ENCODE measurements at places on chromosomes 16 and 17.

GRCh38 chr16:804193-805048, 3.9 kb upstream of the GNG13 start:
- DNase-seq = no peak

DNA sequence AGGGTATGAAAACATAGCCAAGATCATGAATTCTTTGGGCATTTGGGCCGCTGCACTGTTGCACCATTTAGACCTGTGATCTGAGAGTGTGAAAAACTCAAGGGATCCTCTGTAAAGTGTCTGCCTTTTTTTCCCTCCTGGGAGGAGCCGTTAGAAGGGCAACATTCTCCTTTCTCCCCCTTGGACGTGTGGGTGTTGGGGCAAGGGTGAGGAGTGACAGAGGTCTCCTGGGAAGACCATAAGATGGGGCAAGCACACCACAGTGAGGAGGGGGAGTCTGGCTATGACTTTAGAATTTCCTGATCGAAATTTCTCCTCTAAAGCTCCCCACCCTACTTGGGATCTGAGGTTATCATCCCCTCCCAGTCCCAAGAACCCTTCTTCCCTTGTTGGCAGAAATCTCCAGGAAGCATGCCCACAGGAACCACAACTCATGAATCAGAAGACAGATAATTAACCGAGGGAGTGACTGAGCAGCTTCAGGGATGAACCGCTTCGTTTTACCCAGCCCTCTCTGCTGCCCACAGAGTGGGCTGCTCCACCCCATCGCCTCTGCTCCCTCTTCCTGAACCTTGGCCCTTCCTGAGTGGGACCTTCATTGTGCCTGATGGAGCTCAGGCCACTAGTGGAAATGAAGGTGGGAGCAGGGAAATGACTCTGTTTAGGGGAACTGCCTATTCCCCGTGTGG, 4.2 kb downstream of the ITGB3 start:
- DNase-seq = no peak

GRCh38 chr17:2250140-2251095, 53.2 kb downstream of the SMG6 start:
- no peak for DNase-seq

DNA sequence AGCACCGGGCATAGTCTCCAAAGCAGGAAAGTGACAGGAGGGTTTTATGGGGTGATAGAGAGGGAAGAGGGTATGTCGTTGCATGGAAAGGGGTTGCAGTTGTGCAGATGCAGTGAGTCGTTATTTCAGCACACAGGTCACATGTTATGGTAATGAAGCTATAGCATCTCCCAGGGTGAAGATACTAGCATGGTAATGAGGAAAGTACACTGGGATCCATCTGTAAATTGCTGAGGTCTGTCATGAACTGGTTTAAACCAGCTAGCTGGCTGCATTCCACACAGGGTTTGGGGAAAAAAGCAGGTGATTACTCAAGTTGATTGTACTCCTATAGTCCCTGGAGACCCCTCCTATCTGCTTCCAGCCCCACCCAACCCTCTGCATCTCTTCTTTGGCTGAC, 11.7 kb downstream of the COX11 start:
- DNase-seq = no peak

GRCh38 chr17:41278176-41278955, 2.9 kb downstream of the KRTAP9-7 start:
- DNase-seq = no peak

GRCh38 chr17:1270210-1271029, at the start of gene BHLHA9:
TSS of gene BHLHA9 (plus strand) at chr17:1270444. CDS start at chr17:1270564, 120 bp downstream.
- DNase-seq = no peak

- DNase-seq = no peak
These were observed 5.5 kb downstream of the NARF start for GRCh38 chr17:82463925-82464566.

- DNase-seq = no peak
These were observed 888 bp downstream of the PIGW start for GRCh38 chr17:36535669-36536081.

DNA sequence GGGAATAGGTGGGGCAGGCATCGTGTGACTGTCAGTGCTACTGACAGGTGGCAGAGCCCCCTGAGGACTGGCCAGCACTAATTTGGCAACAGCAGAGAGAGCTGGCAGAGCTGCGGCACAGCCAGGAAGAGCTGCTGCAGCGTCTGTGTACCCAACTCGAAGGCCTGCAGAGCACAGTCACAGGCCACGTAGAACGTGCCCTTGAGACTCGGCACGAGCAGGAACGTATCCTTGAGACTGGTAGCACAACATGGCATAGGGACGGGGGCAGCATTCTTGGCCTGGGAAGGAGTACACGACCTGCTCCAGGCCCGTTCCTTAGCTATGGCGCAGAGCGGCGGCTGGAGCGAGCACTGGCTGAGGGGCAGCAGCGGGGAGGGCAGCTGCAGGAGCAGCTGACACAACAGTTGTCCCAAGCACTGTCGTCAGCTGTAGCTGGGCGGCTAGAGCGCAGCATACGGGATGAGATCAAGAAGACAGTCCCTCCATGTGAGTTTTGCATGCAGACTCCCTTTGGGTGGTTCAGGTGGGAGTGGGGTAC, 3.0 kb upstream of the NRN1L start:
- peak; percentile 13 for DNase-seq

DNA sequence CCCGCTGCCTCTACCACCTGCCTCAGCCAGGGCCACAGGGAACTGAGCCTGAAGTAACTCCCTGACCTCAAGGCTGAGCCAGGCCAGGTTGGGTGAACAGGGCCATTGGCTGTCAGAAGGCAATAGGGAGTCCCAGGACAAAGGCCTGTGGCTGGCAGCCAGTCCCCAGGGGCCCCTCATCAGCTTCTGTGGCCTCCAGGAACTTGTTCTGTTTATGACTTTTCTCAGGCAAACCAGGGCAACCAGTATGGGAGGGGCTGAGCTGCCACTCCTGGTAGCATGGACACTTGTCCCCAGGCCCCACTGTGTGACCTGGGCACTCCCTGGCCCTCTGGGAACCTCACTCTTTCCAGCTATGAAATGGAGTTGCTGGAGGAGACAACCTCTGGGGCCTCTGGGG, 40.1 kb downstream of the CPNE2 start:
- DNase-seq = no peak

DNA sequence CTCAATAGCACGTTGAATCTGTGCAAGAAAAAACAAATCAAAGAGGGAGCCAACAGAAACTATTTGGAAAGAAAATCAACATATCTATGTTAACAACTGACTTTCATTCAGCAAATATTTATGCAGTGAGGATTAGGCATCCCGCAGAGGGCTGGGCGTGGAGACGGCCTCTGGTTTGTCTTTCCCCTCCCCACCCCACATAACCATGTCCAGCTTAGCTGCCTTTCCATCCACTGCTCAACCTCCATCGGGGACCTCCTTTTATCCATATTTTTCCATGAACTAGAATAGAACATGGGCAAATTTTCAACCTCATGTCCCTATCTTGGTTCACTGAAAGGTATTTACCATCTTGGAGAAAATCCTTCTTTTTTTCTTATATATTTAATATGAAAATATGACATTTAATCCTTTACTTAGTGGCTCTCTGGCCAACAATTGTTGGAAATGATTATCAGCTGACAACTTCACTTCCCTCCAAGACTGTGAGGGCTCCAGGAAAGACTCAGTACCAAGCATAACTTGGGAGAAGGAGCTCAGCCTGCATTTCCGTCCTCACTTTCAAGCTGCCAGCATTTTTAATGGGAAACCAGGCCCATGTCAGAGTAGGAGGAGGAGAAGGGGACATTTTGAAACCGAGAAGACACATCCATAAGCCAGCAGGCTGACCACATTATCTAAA, 462.6 kb upstream of the MAF start:
- no peak for DNase-seq

GRCh38 chr16:1277617-1278282, 21.9 kb downstream of the TPSD1 start:
- no peak for DNase-seq

GRCh38 chr17:732902-733720, 715 bp downstream of the TLCD3A start:
- DNase-seq = no peak

- DNase-seq = no peak
These were observed 38.1 kb upstream of the ABCC12 start for GRCh38 chr16:48193846-48194245.

DNA sequence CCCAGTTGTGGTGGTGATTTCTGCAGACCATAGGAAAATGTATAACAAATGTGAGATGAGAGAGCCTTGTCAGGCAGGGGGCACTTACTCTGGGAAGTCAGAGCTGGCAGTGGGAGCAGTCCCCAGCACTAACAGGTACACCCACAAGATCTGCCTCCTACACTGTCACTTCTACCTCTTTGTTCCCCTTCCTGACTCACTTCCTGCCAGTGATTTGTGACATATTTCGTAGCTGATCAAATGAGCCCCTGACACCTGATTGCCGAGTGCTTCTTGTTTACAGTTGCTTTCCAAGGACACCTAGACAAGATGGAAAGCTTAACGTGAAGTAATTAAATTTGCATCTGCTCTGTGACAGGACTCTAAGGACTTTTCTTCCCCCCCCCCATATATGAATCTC, 40.5 kb downstream of the FTO start:
- peak; percentile 60 for DNase-seq

DNA sequence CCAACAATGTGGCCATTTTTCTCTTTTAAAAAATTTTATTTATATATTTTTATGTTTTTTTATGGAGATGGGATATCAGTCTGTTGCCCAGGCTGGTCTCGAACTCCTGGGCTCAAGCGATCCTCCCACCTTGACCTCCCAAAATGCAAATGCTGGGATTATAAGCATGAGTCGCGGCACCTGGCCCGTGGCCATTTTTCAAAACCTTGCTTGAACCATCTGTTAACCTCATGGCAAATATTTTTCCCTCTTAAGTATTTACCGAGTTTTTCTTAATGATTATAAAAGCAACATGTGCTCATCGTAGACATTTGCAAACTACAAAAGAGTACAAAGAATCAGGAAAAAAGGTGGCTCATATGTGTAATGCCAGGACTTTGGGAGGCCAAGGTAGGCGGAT, 127.6 kb downstream of the ABCC6 start:
- DNase-seq = no peak

GRCh38 chr17:39755554-39756379, 18.0 kb downstream of the GRB7 start:
- no peak for DNase-seq

GRCh38 chr16:68367030-68367429, 56.2 kb downstream of the PRMT7 start:
- DNase-seq = peak; percentile 17

GRCh38 chr16:84278968-84279367, 15.7 kb upstream of the WFDC1 start:
- no peak for DNase-seq

DNA sequence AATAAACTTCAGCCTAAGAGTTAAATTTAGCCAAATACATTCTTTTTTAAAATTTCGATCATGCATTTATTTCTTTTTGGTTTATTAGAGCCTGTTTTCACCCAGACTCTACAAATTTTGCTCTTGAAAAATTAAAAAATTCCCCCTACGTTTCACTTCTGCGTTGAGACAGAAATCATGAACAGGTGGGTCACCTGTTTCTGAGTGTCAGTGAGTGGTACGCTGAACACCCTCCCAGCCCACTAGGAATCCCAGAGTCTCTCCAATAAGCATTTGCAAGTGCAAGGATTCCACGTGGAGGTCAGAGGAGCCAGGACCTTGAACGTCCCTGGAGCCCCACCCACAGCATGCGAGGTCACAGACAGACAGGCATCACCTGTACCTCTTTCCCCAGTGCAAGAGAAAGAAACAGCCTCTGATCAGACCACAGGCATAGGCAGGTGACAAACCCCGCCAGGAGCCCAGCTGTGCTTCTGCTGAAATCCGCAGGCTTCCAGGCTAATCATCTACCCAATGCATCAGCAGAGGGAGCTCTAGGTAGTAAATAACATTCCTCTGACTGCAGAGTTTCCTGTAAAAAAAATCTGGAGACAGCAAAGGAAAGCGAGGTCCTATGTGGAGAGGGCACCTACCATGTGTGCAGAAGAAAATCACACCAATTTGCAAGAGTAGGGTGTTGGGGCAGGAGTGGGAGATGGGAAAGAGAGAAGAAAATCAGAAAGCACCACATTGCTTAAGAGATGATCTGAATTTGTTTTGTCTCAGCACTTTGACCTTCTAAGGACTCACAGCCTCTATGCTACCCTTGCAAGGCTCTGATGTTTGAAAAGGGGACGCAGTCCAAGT, 5.9 kb upstream of the XYLT1 start:
- no peak for DNase-seq

DNA sequence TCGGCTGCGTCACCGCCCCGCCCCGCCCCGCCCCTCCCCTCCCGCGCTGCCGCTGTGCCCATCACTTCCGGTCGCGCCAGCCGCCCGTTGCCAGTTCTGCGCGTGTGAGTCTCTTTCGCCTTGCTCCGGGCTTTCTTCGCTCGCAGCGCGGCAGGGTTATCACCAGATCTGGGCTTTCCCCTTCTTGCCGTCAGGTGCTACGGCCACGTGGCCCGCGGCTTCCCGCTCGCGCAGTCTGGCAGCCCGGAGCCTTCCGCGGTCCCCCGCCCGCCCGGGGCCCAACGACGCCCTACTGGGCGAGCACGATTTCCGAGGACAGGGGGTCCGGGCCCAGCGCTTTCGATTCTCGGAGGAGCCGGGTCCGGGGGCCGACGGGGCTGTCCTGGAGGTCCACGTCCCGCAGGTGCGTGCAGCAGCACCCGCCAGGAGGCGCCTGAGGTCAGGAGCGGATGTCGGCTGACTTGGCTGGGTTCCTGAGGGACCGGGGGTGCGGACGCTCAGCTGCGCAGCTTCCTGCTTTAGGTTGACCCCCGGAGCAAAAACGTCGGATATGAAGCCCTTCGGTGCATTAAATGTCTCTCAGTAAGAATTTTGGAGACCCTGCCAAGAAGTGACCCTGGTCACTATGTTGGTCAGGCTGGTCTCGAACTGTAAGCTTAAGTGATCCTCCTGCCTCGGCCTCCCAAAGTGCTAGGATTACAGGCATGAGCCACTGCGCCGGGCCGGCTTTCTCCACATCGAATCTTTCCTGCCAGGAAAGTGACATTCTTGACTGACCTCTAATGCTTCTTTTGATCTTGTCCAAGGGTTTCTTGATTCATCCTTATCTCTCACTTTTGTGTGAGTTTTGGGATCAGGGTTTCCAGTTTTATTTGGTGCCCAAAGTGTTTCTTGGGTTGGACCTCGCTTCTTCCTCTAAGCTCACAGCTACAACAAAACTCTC, at the start of gene METTL23:
Gene METTL23 (plus strand): TSS at position 64 of the 943 bp plus-strand sequence. CDS start 2,872 bp downstream, outside the sequence.
- no peak for DNase-seq

DNA sequence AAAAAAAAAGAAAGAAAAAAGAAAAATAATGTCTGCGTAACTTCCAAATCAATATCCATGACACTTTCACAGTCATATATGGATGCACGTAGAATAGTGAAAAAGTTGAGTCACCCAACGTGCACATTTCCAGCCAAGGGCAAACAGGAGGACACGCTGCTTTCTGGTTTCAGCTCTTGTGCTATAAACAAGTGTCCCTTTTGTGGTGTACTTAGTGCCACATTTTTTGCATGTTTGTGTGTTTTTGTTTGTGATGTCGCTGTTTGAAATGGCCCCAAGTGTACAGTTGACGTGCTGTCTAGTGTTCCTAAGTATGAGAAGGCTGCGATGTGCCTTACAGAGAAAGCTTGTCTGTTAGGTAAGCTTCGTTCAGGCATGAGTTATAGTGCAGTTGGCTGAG, 2.9 kb downstream of the CHD9 start:
- DNase-seq = no peak
